ENCODE measurements at places on chromosomes 6 and 20.

GRCh38 chr6:157528931-157529653 is 148.1 kb downstream of the ZDHHC14 start:
- no peak for DNase-seq

DNA sequence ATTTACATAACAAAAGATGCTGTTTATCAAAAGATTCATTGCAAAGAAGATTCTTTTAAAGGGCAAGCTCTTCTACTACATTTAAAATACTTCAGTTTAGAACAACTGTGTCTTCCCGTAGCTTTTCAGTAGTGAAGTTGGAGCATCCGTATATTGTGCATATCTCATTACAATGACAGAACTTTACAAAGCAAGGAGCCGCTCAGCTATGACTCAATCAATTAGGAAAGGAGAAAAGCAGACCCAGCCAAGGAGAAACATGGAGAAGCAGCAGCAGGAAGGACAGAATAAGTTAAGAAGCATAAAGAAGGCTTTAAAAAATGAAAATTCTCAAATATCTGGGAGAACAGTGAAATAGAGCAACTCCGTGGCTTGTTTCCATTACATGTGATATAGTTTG is 132.6 kb upstream of the SMLR1 start:
- DNase-seq, result no peak

GRCh38 chr20:40945189-40945588 is 83.4 kb upstream of the TOP1 start:
- no peak for DNase-seq

- DNase-seq, result no peak
These were observed 109.7 kb downstream of the LRFN2 start for GRCh38 chr6:40477246-40478126.

- peak; percentile 88 for DNase-seq
These were observed 4.2 kb upstream of the PRPH2 start for GRCh38 chr6:42726485-42727086.

DNA sequence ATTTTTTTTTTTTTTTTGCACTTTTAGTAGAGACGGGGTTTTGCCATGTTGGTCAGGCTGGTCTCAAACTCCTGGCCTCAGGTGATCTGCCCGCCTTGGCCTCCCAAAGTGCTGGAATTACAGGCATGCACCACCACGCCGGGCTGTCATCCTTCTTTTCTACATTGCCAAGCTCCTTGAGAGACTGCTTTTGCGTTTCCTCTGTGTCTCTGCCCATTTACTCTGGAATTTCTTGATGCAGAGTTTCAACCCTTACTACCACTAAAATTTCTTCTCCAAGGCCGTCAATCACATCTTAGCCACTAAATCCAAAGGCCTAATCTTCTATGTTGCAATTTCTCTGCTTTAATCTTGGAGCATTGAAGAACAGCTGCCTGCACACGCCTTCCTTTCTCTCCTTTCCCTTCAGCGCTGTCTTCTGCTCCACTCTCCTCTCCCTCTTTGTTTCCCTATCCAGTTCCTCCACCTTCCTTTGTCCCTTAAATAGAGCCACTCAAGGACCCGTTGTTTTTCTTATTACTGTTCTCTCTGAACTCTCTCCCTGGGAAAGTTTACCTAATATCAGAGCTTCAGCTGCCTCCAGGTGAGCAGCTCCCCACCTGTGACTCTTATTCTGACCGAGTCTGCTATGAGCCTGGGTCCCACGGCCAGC is 98.8 kb downstream of the SLC35B3 start:
- DNase-seq, result no peak

DNA sequence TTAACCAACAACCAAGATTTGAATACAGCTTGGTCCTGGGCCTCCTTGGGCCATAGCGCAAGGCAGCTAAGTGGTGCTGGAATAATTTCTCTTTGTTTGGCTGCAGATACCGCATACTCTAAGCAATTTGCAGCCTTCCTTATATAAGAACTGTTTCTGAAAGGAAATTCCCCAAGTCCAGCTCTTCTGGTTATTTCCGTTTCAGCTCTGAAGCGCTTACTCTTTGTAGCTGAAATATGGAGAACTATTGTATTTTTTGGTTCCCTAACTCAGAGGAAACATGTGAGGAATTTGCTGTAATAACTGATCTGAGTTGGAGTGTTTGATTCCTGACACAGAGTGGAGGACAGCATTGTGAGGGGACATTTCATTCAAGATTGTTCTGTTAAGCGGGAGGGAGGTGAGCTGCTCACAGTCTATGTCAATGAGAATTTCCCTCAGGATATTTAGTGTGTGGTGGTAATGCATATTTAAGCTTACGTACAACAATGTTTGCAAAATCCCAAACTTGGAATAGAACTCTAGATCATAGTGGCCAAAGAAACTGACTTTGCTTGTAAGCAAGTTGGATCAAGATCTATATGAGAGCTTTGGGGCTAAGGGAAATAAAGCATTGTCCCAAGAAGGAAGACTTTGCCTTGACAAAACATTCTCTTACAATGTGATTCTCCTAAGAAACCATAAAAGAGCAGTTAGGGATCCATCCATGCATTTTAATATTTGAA is 576.6 kb upstream of the FLRT3 start:
- no peak for DNase-seq

DNA sequence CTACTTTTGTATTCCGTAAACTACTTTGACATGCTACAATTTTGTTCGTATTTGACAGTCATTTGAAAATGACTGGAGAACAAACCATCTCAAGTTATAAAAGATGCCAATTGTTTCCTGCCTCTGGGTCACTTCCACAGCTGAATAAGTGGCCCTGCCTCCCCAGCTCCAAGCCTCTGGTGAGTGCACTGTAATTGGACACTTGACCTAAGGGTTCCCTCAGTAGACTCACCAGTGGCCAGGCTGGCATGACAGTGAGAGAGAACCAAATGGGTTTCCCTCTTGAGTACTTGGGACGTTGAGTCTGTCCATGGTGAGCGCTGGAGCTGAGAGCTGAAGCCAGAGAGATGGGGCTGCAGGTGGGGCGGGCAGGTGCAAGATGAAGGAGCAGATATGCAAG is 57.1 kb downstream of the SLC35D3 start:
- no peak for DNase-seq

- DNase-seq, result no peak
These were observed 16.4 kb downstream of the TBPL1 start for GRCh38 chr6:133969285-133969920.

DNA sequence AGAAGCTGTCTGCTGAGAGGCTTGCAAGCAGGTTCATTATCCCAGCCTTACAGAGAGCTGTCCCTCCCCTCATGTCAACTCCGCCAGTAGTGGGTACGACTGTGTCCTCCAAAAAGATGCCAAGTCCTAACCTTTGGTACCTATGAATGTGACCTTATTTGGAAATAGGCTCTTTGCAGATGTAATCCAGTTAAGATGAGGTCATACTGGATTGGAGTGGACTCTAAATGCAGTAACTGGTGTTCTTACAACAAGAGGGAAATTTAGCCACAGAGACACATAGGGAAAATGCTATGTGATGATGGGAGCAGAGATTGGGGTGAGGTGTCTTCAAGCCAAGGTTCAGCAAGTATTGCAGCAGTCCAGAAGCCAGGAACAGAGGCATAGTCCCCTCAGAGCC is 90.8 kb upstream of the FOXP4 start:
- DNase-seq, result no peak

- no peak for DNase-seq
These were observed 343.2 kb upstream of the SULF2 start for GRCh38 chr20:48128436-48128835.

GRCh38 chr20:34431168-34431567 is 68.1 kb downstream of the ITCH start:
- DNase-seq, result no peak

DNA sequence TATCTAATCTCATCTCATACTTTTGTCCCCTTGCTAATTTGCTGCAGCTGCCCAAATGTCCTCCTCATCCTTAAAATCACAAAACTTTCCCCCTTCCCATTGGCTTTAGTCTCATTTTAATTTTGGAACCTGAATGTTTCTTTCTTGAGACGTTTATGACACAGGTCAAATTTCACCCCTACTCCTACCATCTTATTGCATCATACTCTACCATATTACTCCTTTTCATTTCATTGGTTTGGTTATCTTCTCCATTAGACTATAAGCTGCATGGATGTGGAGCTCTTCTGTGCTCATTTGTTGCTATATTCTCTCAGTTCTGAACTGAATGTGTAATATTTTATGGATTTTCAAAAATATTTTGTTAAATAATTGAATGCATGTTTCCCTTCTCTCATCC is 688.6 kb downstream of the CBLN4 start:
- DNase-seq, result no peak

GRCh38 chr6:1436334-1437306 is 47.2 kb downstream of the FOXF2 start:
- DNase-seq, result peak; percentile 79

DNA sequence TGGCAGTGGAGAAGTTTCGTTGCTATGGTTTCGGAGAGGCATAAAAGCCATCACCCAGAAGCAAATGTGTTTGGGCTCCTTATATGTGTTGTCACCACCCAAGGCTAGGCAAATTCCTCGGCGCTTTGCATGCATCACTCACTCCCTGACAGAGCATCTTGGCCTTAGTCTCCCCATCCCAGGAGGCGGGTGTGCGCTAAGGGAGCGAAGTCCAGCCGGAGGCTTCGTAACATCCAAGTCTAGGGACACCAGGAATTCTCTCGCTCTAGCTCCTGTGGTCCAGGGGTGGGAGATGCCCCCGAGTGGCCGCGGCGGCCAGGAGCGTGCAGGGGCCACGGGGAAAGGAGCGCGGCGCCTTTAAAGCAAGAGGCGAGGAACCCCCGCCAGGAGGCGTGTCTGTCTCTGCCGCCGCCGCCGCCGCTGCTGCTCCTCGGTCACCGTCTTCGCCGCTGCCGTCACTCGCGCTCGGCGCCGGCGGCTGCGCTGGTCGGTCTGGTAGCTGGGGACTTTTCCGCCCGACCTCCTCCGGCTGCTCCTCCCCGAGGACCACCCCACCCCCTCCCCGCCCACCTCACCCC is at the start of gene GRIK2:
Gene GRIK2 (plus strand): TSS at position 458 of the 578 bp plus-strand sequence.
- peak; percentile 69 for DNase-seq

GRCh38 chr20:59392736-59393135 is 92.3 kb downstream of the EDN3 start:
- DNase-seq, result no peak

DNA sequence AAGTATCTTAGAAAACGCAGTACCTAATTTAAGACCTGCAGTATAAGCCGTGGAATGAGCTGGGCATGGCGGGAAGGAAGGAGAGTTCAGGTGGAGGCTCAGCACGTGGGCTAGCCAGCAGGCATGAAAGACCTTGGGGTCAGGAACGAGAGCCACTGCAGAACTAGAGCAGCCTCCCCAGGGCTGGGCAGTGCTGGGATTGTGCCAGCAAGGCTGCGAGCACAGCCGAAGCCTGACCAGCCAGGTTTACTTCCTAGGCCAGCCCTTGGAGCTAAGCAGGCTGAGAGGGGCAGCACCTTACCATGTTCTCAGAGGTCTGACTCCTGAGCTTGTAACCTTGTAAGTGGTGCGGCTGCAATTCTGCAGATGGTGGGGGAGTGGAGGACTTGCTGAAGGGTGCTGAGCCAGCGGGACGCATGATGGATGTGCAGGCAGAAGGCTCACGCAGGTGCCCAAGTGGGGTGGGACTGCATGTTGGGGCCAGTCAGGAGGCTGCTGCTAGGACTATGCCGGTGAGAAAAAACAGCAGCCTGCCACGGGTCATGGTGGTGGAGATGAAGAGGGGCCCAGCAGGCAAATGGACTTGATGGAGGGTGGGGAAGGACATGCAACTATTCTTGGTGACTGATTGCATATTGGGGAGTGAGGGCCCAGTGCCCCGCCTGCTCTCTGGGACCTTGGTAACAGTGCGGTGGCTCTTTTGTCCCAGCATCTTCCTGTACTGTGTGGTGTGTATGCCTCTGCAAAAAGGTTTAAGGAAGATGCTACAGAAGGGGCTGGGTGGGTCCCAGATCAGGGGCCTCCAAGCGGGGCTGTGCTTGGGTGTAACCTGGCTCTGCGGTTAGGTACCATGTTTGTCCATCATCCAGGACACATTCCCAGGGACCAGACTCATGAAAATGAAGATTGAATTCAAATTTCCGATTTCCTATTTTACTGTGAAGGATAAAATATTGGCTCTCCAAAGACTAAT is 37.6 kb upstream of the IRF4 start:
- DNase-seq, result no peak

GRCh38 chr6:17556014-17556413 is 44.1 kb upstream of the FAM8A1 start:
- no peak for DNase-seq

DNA sequence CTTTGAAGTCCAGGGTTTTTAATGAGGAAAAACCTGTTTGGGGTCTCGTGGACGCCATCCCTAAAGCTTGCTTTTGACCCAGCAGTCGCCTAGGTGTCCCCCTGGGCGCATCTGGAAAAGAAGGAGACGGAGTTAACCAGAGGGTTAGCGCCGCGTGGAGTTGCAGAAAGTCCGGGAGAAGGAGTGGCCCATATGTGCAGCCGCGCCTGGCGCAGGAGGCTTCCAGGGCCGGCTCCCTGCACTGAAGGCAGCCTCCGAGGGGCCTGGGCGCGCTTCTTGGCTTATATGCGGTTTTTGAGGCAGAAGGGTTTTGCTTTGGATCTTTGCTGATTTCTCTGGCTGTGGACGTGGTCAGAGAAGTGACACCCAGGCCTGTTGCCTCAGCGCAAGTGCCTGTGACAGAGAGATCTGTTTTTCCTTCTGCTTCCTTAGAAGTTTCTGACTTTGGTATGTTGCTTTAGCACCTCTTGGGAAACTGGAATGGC is 987 bp downstream of the TMEM181 start:
- DNase-seq, result peak; percentile 41

DNA sequence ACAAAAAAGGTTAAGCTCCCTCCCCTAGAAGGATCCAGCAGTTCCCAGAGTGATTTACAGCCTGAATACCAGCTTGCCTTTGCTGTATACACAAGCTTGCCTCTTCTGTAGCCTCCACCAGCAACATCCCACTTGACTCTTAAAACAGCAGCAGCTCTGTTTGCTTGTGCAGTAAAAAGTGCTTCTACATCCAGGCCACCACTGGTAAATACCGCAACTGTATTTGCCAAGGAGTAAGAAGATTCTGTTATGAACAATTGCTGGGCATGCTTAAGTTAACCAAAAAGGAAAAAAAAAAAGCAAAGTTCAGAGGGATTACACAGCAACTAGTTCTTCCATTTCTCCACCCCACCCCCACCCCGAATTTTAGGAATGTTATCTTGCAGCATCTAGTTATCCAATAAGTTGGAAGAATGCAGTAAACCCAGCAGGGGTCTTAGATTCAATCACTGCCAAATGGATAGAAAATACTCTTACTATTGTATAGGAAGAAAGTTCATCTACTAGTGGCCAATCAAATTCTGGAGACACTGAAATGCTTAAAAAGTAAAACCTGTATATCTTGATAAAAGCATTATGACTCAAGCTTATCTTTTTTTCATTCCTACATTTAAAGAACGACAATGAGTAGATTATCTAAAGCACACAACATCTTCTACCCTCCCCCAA is 4.8 kb downstream of the SALL4 start:
- no peak for DNase-seq

DNA sequence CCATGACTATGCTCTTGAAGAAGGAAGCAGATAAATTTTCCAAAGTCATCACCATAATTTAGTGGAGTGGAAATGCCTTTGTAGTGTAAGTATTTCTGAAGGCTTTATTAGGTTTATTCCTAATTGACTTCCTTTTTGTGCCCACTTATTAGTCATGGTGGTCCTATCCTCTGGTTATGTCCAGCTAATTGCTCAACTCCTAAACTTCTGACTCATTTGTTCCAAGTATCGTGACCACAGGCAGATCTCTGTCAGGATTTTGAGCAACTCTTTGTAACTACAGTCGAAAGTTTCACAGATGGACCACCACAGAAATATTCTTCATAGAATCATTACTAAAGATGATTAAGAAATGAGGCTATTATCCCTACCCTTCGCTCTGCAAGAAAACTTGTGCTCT is 315.6 kb upstream of the PTCHD4 start:
- peak; percentile 91 for DNase-seq

Data from EL (cell line).